ENCODE measurements at places on chromosomes 13 and 19.

GRCh38 chr13:41561170-41561569, 103.8 kb downstream of the RGCC start:
- no peak for DNase-seq

DNA sequence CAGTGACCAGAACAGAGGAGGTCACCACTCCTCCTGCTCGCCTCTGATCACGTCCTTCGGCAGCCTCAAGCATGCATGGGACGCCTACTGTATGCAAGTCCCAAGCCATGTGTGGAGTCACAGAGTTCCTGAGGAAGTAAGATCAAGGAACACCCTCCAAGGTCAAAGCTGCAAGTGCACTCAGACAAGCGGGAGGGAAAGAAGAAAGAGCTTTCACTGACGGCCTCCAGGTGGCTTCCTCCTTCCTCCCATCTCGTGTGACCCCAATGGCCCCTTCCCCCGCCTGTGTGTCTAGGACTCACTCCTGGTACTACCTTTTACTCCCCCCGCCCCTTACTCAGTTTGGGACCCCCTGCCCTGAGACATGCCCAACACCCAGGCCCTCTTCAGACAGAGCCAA, 6.1 kb downstream of the HAUS8 start:
- DNase-seq = no peak

- DNase-seq = no peak
These were observed 816 bp downstream of the CCNP start for GRCh38 chr19:40225440-40226305.

DNA sequence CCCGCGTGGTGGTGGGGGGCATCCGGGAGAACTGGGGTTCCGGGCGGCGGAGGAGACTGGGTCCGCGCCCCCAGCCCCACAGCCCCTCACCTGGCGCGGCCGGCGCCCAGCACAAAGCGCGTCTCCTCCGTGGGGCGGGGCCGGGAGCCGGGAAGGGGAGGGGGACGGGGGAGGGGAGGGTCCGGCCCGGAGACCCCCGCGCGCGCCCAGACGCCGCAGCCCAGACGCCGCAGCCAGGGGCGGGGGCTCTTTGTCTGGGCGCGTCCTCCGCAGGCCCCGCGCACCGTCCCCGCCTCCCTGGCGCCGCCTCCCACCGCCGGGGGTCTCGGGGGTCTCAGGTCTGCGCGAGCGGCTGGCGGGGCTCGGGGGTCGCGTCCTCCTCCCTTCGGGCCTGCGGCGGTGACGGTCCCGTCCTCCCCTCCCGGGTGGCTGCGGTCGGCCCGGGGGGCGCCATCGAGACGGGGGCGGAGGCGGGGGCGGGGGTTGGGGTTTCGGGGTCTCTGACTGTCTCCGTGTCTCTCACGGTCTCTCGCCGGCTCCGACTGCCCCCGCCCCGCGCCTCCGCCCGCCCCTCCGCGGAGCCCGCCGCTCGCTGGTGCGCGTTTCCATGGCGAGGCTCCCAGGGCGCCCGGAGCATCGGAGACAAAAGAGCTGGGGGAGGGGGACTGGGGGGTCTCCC, at the start of gene PLPPR3:
Gene PLPPR3, minus strand, starts transcription at position 131 of the 679 bp plus-strand sequence. CDS start 396 bp downstream, outside the sequence.
- DNase-seq = no peak

GRCh38 chr13:41313117-41313516, 2.0 kb downstream of the NAA16 start:
- no peak for DNase-seq

DNA sequence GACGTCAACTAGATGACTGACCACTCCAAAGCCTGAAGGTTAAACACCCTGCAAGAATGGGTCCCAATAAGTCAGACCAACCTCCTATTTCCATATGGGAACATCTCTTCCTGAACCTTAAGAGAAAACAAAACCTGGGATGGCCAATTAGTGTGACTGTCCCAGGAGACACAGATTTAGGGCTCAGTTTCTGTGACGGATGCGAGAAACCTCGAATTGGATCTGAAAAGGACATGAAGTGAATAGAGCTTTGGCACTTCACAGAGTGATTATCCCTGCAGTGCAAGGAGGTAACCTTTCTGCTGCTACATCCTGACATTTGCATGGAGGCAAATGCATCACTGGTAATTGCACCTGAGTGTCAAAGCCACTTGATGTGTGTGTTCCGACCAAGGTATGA, 442.2 kb upstream of the KLF12 start:
- no peak for DNase-seq
